ENCODE measurements at places on chromosomes 5 and 9. TPM values are rescaled to one million over a fixed set of nuclear protein-coding genes. Genes with fewer than 3 reads are reported as not detected.

- DNase-seq: no peak
These were observed 32.1 kb upstream of the MSANTD3 start for GRCh38 chr9:100394816-100395215.

- DNase-seq: no peak
These were observed 235.5 kb upstream of the WWC1 start for GRCh38 chr5:168055961-168056360.

GRCh38 chr5:39755986-39756385, 331.2 kb upstream of the DAB2 start:
- DNase-seq: peak; percentile 80

GRCh38 chr5:173202266-173202875, 32.6 kb downstream of the NKX2-5 start:
- no peak for DNase-seq

GRCh38 chr9:33446946-33447798, at the start of gene AQP3:
AQP3 (minus strand) TSS chr9:33447593; CDS start chr9:33447530, 63 bp downstream.
- peak; percentile 51 for DNase-seq

DNA sequence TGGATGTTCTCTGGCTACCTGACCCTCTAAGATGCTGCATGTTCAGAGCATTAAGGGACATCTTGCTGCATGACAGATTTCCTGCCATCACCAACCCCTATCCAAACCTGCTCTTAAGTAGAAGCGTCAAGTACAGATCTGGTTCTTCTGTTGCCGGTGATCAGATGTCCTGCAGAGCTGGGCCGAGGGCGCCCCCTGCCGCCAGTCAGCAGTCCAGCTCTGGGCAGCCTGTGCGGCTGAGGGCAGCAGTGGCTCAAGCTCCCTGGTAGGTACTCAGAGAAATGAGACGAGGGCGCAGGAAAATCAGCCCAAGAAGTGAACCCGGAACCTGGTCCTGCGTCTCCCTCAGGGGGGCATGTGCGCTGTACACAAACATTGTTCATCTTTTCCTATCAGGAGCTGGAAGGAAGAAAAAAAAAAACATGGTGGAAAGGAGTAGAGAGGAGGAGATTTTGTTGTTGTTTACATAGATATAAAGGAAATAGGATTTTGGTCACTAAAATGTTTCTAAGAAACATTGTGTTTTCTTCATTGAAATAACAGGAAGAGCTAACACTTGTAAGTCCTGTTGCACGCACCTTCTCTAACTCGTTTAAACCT, 95.8 kb downstream of the CFAP90 start:
- peak; percentile 25 for DNase-seq

GRCh38 chr5:152464048-152464447, 59.0 kb upstream of the NMUR2 start:
- no peak for DNase-seq

GRCh38 chr5:138953387-138954256, 78.5 kb upstream of the LRRTM2 start:
- DNase-seq: peak; percentile 66

DNA sequence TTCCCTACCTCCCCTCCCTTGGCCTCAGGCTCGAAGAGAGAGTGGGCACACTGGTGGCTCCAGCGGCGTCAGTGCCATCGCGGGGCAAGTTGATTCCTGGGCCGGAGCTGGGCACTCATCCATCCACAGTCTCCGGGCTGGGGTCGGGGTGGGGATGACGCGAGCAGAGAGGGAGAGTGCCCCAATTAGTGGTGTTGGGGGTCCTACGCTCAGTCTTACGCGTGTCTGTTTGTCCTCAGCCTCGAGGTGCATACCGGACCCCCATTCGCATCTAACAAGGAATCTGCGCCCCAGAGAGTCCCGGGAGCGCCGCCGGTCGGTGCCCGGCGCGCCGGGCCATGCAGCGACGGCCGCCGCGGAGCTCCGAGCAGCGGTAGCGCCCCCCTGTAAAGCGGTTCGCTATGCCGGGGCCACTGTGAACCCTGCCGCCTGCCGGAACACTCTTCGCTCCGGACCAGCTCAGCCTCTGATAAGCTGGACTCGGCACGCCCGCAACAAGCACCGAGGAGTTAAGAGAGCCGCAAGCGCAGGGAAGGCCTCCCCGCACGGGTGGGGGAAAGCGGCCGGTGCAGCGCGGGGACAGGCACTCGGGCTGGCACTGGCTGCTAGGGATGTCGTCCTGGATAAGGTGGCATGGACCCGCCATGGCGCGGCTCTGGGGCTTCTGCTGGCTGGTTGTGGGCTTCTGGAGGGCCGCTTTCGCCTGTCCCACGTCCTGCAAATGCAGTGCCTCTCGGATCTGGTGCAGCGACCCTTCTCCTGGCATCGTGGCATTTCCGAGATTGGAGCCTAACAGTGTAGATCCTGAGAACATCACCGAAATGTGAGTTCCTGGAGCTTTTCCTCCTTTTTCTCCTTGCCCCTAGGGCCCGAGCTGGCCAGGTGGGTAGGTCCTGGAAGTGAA, 861 bp downstream of the NTRK2 start:
- no peak for DNase-seq

DNA sequence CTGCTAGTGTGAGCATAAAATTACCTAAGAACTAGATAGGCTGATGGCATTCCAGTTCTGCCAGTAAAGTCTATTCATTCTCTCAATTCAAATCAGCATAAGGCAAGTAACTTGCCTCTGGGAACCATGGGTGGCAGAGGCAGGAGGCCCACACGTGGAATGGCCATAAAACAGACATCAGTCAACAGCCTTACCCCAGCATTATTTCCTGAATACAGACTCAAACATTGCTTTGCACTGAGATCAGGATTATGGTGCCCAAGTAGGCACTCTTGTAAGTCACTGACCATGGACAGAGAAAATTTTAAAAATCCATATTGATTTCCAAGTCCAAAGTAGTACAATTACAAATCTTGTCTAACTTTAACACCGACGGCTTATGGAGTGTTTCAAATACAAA, 157.7 kb downstream of the NR2F1-AS1 start:
- peak; percentile 50 for DNase-seq

- DNase-seq: no peak
These were observed 17.3 kb downstream of the RASGEF1C start for GRCh38 chr5:180191716-180192115.

- no peak for DNase-seq
These were observed 21.3 kb upstream of the PTPN3 start for GRCh38 chr9:109519366-109519765.

DNA sequence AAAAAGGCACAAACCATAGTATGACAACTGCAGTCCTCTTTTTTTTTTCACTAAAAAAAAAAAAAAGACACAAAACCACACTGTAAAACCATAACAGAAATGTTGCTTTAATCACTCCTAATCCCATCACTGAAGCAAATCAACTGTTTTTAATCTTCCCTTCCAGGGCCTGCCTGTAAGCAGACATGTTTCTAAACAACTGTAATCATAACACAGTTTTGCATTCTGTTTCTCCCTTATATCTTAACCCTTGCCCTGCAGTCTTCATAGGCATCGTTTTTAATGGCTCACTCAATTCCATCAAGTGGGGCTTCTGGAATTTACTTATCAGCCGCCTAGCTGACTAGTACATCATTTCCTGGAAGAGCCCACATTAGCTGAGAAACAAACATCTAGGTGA, 111.0 kb upstream of the SLC25A48 start:
- no peak for DNase-seq

- no peak for DNase-seq
These were observed 42.2 kb downstream of the NIPAL4 start for GRCh38 chr5:157502143-157502647.

DNA sequence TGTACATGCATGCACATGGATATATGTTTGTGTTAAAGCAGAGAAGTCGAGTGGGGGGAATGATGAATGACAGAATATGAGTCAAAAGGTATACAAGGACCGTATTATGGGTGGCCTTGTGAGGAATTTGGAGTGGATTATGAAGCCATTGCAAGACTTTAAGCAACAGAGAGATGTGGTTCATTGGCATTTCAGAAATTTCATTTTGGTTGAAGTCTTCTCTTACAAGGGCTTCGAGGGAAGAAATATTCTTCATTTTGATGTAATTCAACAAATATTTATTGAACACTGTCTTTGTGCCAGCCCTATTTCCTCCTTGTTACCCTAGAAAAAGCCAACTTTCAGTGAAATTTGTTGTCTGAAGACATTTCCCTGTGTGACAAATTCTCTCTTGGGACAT, 83.9 kb upstream of the SLCO6A1 start:
- no peak for DNase-seq

GRCh38 chr9:89005323-89005722, 14.1 kb downstream of the S1PR3 start:
- DNase-seq: no peak

DNA sequence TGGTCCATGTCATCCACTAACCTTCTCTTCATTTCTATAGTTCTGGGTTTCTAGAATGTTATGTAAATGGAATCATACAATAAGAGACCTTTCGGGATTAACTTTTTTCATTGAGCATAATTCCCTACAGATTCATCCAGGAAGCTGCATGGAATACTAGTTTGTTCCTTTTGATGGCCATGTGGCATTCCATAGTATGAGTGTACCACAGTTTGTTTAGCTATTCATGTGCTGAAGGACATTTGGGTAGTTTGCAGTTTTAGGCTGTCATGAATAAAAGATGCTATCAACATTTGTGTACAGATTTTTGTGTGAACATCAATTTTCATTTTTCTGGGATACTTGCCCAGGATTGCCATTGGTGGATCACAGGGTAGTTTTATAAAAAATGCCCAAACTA, 6.8 kb upstream of the SPTLC1 start:
- DNase-seq: no peak

GRCh38 chr9:127976498-127976897, 4.3 kb downstream of the EEIG1 start:
- DNase-seq: no peak

DNA sequence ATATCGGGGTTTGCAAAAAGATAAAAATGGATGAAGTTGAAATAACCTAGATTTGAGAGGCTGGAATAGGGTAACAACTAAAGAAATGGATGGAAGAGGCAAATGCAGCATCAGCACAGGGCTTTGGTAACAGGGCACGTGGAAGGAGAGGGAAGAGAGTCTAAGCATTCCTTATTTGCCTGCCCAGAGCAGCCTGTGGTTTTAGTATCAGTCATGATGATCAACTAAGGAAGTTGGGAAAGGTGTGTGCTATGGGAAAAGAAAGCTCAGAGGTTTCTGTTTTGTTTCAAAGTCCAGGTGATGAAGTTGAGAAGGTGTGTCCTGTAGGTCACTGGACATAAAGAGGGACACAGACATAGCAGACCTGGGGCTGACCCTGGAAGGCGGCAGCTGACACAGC, 28.8 kb downstream of the GAS1 start:
- DNase-seq: no peak

DNA sequence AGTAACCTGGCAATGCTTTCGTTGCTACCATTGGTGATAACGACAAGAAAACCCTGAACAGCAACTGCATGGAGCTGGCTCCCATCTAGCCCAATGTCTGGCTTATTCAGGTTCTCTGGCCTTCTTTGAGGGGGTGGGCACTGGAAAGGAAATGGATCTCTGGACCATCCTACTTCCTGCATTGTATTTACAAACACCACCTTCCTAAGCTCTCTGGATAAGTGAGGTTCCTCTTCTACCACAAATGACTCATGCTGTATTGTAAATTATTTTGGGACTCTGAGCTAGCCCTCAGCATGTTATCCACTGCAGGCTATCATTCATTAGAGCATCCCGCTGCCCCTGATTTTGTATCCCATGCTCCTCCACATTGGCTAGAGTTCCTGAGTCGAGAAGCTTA, 136.9 kb upstream of the KLF9 start:
- no peak for DNase-seq

DNA sequence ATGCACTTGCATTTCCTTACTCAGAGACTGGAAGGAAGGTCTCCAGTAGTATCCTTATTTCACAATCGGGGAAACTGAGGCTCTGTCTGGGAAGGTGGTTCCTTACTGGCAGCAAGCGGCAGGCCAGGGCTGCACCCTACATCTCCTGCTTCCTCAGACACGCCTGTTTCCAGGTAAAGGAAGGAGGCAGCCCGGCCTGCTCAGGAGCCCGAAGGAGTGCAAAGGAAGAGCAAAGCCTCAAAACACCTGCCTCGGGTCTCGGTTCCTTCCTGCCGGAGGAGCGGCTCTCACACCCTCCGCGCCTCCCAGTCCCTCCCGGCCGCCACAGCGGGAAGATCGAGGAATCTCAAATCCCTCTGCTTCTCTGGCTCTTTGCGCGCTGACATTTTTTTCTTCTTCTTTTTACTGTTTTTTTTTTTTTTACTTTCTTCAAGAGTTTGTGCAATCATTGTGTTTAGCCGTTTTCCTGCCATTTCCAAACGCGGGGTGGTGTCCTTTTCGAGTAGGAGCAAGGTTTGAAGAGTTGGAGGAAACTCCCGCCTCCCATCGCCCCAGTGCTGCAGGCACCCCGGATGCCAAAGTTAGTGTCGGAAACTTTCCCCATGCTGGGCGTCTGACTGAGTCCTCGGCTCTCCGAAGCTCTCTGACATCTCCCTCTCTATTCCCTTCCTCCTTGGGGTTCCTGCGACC, 1.0 kb downstream of the GGTA1 start:
- DNase-seq: no peak

GRCh38 chr5:74422671-74423070, 217.9 kb downstream of the ENC1 start:
- DNase-seq: no peak

- no peak for DNase-seq
These were observed 6.3 kb upstream of the CSNK1G3 start for GRCh38 chr5:123505633-123506032.

DNA sequence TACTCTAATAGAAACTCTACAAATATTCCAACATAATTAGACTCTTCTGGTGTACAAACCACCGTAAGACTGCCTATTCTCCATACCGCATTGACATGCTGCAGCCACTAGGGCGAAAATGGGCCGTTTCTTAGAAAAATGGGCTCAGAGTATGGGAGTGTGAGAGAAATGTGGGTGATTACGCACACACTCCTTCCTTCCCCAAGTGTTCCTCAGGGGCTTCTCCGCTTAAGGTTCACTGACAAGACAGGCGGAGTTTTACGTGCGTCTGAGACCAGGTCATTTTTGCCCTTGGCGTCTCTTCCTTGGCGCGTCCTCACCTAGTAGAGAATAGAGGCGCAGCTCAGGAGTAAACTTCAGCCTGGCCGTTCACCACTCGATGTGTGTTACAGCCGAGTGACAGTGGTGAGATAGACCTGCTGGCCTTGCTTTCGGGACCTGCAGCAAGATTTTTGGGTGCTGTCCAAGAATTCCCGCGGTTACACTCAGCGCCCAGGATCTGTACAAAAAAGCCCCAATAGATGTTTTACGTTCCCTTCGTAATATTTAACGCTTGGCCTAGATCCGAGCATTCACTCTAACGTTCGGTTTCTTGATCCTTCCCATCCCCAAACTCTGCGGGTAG, 1.8 kb upstream of the NTRK2 start:
- peak; percentile 34 for DNase-seq

DNA sequence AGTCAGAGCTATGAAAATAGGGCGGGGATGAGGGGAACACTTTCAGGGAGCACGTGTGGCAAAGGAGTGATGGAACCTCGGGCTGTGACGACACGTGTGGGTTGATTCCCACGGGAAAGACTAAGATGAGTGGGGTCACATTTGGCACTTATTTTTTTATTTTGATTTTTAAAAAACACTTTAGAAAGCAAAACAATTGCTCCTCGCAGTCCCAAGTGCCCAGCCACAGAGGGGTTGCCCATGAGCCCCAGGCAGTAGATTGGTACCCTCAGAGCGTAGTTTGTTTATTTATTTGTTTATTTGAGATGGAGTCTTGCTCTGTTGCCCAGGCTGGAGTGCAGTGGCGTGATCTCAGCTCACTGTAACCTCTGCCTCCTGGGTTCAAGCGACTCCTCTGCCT, 69.7 kb downstream of the WNK2 start:
- no peak for DNase-seq

IL5 gene
- not detected for total RNA-seq

NXNL2 gene
- total RNA-seq: not detected

PARP8 gene
- total RNA-seq: 0.18 TPM

NEURL1B gene
- total RNA-seq: 1.6 TPM

NTNG2 gene
- not detected for total RNA-seq

LAMC3 gene
- 0.12 TPM for total RNA-seq

TLX3 gene
- not detected for total RNA-seq

S1PR3 gene
- total RNA-seq: 18.9 TPM

FGF1 gene
- not detected for total RNA-seq

All from endothelial cell of umbilical vein (primary cell).